ENCODE measurements at places on chromosomes 13 and 19.

DNA sequence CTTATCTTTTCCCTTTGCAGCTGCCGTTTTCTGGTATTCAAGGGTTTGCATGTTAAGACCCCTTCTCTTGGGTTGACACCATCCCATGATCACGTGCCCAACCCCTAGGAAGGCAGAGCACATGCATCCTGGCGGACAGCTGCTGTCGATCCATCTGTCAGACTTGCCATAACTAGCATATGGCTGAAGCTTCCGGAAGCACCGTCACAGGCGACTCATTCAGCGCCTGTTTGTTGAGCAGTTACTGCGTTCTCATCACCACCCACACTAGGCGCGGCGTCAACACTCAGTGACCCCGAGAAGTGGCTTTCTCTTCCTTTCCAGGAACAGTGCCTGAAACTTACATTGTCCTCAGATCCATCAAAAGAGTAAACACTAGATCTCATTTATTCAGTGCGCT, 93.6 kb downstream of the SOX1 start:
- DNase-seq, result no peak

DNA sequence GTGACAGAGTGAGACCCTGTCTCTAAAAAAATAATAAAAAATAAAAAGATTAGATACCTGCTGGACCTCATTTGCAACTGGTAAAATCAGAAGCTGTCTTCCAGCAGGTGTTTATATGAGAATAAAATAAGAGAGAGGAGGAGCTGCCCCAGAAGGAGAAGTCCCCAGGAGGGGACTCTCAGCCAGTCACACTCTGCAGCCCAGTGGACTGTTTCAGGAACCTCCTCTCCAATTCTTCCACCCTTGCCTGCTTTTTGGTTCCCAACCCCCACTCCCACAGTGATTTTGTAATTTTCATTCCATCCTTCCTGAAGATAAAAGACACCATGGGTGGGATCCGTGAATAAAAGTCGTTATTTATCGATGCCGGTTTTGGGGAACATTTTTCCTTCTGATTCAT, 56.9 kb upstream of the TSHZ3 start:
- DNase-seq, result no peak

DNA sequence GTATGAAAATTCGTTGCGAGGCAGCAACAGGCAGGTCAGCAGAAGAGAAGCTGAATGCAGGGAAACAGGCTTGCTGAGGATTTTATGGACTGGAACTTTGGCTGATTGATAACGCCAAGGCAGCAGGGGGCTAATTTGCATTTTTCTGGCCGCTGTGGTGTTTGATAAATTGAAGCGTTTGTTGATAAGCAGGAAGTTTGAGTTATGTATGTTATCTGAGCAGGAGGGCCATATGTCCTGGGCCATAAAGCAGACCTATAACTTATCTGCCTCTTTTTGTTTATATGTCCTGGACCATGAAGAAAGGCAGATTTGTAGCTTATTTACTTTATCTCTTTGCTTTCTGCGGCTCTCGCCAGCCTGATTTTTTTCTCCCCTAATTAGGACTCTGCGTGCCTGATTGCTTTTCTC, 65.9 kb downstream of the ZNF627 start:
- no peak for DNase-seq

- DNase-seq, result no peak
These were observed 51.3 kb downstream of the ERICH6B start for GRCh38 chr13:45564133-45564776.

GRCh38 chr13:34152409-34152808, 334.5 kb downstream of the RFC3 start:
- DNase-seq, result no peak

DNA sequence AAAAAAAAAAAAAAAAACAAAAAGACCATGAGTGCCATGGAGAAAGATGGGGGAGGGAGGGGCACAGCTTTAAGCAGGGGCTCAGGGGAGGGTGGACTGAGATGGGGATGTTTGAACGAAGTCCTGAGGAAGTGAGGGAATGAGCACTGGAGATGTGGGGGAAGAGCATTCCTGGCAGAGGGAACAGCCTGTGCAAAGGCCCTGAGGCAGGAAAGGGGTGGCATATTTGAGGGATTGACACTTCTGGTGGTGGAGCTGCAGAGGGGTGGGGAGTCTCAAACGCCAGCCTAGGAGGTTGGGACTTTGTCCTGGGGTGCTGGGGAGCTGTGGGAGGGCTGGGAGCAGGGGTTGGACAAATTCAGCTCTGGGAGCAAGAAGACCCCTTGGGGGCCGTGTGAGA, 29.2 kb downstream of the MYH14 start:
- DNase-seq, result no peak

DNA sequence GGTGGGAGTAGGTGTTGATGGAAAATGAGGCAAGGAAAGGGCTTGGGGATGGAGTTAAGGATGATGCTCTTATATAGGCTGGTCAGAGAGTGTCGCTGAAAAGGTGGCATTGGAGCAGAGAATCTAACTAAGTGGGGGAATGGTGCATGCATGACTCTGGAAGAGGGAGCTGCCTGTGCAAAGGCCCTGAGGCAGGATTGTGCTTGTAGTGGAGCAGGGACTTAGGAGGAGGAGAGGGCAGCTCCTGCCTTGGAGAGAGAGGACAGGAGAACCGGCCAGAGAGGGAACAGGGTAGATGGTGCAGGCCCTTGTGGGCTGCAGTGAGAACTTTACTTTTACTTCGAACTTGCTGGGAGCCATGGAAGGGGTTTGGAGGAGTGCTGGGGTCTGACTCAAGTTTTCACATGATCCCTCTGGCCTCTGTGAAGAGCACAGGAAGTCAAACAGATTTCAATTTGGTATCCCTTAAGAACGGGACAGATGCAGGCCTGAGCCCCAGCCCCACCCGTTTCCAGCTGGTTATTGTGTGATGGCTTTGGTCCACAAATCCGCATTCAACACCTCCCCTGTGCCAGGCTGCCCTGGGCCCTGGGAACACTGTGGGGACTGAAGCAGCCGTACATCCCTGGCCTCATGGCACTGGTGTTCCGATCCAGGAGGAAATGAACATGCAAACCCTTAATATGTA, 7.0 kb downstream of the AP2A1 start:
- no peak for DNase-seq

GRCh38 chr13:50691681-50692263, 151.7 kb downstream of the DLEU7 start:
- no peak for DNase-seq

DNA sequence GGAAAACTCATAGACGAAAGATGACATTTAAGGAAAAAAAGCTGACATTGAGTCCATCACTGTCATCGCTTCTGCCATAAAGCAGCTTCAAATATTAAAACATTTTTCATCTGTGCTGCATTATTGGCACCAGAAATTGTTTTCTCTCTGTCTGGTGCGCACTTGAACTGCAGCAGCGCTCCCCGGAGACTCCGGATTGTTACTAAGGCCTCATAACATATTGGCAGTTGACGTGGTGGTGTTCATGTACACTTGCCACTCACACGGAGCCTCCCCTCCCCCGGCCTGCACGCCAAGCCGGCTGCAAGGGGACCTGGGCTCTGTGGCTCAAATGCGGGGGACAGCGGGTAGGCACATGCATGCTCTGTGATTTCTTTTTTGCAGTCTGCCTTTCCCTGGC, 203.2 kb downstream of the TSHZ3 start:
- no peak for DNase-seq

DNA sequence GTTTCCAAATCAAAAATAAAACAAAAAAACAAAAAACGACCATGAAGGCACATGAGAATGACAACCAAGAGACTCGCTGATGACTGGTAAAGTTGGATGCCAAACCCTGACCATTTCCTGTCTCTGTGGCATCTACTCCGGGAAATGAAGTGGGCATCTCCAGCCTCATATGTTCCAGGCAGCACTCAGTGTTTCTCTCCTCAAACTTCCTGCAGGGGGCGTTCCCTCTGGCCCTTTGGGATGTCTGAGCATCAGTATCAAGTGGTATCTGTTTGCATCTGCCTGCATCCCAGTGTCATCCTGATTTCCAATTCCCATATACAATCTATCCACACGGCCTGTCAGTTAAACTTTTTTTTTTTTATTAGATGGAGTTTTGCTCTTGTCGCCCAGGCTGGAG, 9.8 kb upstream of the SIGLEC12 start:
- no peak for DNase-seq

DNA sequence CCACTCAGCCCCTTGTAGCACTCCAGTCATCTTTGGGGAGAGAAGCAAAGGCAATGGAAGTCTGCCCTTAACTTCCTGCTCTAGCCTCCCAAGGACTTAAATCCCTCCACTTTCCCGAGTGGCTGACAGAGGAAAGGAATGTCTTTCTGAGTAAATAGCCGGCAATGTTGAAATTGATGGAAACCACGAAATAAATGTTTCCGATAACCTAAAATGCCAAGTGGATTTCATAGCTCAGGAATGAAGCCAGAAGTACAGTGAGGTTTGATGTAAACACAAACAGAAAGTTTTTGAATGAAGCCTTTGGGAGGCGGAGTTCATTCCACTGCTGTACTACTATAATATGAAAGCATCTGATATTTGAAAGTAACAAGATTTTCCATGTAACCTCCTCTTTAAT, 14.0 kb upstream of the TBC1D4 start:
- no peak for DNase-seq

DNA sequence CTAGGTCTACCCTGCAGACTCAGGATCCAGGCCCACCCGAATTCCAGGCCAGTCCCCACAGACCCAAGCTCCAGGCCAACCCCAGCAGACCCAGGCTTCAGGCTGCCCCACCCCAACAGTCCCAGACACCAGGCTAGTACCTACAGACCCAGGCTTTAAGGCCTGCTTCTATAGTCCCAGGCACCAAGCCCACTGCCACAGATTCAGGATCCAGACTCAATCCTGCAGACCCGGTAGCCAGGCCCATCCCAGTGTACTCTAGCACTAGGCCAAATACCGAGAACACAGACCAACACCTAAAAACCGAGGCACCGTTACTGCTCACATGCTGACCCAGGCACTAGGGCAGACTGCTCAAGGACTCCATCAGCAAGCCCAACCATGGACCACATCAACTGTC, 862.3 kb downstream of the UQCRFS1 start:
- DNase-seq, result no peak

DNA sequence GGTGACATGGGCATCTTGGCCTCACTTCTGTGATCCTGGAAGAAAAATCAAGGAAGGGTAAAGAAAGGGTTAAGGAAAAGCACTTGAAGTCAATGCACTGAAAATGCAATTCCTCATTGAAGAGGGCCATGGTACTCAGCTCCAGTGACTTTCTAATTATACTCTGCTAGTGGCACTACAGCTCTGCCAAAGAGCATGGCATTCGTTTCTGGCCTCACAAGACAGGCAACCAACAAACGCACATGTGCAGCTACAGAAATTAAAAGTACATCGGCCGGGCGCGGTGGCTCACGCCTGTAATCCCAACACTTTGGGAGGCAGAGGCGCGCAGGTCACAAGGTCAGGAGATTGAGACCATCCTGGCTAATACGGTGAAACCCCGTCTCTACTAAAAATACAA, 21.8 kb downstream of the SACS start:
- no peak for DNase-seq

- no peak for DNase-seq
These were observed 24.5 kb downstream of the GP6 start for GRCh38 chr19:55013596-55013995.

GRCh38 chr19:12664406-12665280, 1.9 kb downstream of the MAN2B1 start:
- no peak for DNase-seq

DNA sequence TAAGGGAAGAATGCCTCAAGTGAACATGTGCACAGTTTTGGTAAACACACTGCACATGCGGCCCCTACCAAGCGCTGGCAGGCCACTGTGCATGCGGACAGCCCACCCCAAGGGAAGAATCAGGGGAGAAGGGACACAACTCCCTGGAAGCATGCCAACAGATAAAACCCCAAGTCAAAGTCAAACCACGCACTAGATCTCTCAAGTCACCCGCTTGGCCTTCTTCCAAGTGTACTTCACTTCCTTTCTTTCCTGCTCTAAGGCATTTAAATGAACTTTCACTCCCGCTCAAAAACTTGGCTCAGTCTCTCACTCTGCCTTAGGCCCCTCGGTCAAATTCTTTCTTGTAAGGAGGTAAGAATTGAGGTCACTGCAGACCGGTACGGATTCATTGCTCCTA, 4.6 kb upstream of the RFXAP start:
- no peak for DNase-seq

- DNase-seq, result no peak
These were observed 10.6 kb upstream of the HAUS5 start for GRCh38 chr19:35601971-35602370.

DNA sequence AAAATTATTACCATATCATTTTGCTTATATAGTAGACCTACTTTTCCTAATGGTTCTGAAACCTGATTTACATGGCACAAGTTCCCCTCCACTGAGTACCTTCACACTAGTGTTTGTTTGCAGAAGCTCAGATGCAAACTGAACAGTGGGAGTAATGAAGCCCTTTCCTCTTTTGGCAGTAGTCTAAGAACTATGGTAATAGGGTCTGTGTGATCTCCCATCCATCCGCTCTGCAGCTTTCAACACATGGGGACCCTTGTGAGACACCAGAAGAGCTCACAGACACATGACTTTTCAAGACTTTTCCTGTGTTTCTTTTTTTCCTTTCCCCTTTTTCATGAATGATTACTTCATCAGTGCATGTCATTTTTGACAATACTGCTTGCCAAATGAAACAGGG, 336.0 kb downstream of the ATP8A2 start:
- DNase-seq, result no peak

- DNase-seq, result no peak
These were observed 1761.8 kb downstream of the SLITRK5 start for GRCh38 chr13:89432997-89433396.

- no peak for DNase-seq
These were observed 436.3 kb downstream of the DACH1 start for GRCh38 chr13:71430681-71431080.

GRCh38 chr19:43555185-43555770, 20.0 kb downstream of the XRCC1 start:
- peak; percentile 90 for DNase-seq

DNA sequence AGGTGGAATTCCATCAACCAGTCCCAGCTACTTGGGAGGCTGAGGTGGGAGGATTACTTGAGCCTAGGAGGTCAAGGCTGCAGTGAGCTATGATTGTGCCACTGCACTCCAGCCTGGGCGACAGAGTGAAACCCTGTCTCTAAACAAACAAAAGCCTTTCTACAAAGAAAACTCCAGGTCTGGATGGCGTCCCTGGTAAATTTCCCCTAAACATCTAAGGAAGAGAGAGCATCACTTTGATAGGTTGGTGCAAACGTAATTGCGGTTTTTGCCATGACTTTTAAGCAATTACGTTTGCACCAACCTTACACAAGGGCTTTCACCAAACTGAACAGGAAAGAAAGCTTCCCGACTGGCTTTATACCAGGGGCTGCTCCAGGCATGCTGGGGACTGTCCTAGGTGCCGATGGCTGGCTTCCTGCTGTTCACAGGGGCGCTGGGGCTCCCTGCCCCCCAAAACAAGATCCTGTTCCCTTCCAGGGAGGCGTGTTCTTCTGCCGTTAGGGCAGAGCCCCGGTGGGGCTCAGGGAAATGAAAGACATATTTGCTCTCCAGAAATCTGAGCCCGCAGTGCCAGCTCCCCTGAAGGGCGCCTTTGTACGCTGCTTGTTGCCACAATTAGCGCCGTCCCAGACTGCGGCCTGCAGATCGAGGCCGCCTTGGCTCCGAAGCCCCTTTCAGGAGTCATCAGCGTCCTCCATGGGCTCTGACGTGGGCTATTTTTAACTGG, 38.7 kb upstream of the KLF2 start:
- peak; percentile 23 for DNase-seq
